ENCODE measurements at places on chromosomes 2 and 18.
A peak's percentile ranks its signal among the peaks of the same experiment; 100 is the strongest.

DNA sequence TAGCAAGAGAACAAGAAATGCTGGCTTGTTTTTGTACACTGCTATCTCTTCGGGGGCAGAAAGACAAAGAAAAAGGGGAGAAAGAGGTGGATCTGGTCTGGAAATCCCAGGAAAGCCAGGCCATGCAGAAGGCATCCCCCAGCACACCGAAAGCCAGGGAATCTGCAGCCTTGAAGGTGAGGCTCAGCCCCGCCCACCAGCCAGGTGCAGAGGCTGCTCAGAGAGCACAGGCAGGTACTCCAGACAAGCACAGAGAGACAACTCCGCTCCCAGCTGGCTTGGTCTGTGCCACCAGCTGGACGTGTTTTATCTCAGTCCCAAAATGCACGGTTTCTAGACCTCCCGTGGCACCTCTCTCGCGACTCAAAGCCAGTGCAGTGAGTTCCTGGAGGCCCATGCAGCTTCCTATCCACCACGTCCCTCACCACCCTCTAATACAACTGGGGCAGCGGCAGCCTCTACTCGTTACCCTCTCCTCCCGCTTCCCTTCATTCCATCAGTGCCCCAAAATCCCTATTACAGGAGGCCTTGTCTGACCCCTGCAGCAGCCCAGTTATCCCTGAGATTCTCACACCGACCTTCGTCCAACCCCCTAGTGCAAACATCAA lies 62.8 kb downstream of the HDAC4 start:
- no peak for DNase-seq

DNA sequence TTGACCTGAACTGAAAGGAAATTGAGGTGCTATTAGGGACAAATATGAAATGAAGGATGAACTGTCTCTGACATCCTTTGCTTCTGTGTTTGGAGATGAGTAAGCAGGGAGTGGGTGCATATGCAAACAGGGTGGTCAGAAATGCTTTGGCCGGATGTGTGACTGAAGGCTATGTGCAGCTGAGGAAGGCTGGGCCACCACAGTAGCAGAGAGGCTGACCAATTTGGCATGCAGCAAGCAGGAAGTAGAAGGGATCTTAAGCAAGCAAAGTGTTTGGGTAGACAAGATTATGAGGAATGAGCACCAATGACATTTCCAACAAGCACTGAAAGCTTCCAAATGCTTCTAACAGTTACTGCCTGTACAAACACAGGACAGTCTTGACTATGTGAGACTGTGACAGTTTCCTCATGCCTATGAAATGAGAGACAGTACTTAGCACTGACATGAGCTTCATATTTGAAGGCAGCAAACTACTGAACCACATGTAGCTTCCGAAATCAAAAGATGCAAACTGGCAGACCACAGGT lies 3.3 kb upstream of the ACTR3 start:
- DNase-seq = no peak

DNA sequence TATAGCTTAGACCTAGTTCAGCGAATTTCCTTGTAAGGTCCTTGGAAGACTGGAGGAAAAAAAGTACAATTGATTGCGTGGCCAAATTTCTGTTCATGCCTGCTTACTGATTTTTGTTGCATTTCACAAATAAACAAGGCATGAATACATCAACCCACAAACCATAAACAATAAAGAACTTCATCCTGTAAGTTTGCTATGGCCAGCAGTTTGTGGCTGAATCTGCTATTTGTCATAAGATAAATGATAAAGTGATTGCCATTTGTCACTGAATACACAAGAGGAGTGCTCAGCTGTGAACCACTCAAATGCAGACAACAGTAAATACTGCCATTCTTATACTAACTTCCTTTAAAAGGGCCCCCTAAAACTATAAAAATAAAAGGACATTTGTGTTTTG lies 259.5 kb downstream of the CCDC178 start:
- DNase-seq = no peak

DNA sequence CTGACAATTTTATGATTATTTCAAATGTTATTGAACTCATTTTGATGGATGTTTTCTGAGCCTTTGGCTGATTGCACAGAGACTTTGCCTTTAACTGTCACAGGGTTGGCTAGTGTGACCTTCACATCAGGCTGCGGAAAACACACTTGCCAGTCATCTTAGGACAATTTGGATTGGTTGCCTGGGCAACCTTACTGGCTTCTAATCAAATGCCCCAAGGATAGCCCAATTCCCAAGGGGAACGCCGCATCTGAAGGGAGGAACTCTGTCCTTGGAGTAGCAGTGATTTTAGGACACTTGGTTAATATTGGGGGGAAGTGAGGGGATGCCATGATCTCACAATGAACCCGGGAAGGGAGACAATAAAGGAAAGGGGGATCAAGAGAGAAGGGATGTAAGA lies 29.5 kb downstream of the OSBPL6 start:
- no peak for DNase-seq

DNA sequence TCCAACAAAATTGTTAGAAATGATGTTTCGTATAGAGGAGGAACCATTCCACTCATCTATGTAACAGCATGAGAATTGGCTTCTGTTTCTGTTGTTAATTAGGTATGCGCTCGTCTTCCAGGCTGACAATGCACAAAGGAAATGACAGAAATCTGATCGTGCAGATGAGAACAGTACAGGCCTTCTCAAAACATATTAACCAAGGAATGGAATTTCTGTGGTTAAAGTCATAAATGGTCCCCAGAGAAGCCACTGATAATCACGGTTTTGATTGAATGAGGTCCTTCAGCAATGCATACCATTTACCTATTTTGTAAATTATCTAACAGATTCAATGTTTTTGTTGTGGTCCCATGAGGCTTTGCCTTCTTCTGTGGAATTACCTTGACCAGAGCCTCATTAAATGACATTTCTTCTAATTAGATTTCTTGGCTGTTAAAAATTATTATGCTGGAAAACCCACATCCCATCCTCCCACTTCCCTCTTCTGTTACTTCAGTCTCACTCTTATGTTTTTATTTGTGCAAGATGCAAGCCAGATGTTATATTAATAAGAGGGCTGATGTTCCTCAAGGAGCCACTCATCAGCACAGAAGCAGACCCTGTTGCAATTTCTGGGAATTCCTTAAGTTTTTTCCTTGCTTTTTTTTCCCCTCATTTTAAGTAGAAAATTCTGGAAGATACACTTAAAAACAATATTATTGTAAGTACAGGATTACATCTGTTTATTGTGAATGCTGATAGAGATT lies 395.8 kb downstream of the PID1 start:
- DNase-seq = no peak

- DNase-seq = no peak
Observed at GRCh38 chr2:112867701-112868631, 31.4 kb upstream of the IL1B start.

GRCh38 chr2:34664266-34664665 lies 1065.2 kb upstream of the FAM98A start:
- DNase-seq = no peak

GRCh38 chr2:168245074-168245825 lies 2.1 kb downstream of the STK39 start:
- no peak for DNase-seq

DNA sequence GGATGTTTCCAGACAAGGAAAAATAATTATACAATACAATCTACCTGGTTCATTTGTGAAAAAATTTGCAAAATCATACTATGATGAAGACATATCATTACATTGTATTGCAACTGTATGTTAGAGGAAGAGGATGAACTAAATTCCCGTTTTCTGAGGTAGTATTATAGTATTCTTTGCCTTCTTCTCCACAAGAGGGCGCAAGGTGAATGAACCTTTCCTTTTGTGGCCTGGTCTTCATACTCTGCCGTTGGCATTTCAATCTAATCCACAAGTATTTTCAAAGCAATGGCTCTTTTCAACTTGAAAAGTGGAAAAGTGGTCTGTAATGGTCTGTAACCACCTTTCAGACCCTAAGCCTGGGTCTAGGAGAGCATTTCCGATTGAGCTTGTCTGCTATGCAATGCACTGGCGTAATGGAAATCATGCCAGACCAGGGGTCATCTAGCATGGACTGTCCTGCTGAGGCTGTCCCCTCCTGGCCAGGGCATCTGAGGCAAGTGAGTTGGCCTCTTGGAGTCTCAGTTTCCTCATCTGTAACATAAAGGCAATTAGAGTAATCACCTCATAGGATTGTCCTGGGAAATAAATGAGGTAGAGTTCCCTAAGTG lies 30.8 kb upstream of the ZNF396 start:
- peak; percentile 45 for DNase-seq

GRCh38 chr2:68994864-68995263 lies 18.1 kb upstream of the ANTXR1 start:
- no peak for DNase-seq

DNA sequence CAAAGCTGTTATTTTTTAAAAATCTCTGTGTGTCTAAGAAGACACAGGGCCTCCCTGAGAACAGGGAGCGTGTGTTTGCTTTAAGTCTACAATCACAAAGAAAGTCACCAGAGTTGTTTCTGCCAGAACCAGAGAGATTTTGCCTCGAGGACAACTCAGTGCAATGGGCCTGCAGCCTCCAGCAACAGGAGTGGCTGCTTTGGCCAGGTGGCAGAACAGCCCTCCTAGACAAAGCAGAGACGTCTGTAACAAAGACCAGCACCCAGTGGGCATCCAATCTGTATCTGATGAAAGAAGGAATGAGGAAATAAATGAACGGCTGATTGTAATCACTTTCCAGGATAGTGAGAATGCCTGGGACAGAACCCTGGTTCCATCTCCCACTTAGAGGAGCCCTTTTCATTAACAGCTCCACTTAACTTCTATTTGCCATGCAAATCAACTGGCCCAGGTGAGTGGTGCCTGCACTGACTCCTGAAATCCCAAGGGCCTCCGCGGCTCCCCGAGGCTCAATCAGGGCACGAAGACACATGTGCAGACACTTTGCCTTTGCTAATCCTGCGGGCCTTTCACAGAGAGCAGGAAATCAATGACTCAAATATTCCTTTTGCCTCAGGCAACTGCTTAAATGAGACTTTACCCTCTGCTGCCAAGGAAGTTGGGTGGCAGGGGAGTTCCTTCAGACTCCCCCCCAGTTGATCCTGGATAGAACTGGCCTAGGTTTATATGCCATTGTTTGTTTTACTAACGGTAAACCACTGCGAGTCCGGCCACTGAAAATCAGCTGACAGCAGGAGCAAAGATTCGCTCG lies 146.5 kb downstream of the CABLES1 start:
- no peak for DNase-seq

DNA sequence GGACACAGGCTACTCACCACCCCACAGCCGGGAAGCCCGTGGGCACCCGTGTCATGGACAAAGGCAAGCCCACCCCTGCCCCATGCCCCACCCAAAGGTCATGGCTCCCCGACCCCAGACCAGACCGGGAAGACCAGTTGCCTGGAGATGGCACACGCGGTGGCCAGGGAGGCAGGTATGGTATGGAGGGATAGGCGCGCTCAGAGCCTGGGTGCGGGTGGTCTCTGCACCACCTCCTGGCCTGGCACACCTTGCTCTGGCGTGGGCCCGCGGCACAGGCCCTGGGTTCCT lies 51.2 kb downstream of the BIN1 start:
- no peak for DNase-seq

GRCh38 chr2:75018162-75018561 lies 59.7 kb downstream of the POLE4 start:
- no peak for DNase-seq

DNA sequence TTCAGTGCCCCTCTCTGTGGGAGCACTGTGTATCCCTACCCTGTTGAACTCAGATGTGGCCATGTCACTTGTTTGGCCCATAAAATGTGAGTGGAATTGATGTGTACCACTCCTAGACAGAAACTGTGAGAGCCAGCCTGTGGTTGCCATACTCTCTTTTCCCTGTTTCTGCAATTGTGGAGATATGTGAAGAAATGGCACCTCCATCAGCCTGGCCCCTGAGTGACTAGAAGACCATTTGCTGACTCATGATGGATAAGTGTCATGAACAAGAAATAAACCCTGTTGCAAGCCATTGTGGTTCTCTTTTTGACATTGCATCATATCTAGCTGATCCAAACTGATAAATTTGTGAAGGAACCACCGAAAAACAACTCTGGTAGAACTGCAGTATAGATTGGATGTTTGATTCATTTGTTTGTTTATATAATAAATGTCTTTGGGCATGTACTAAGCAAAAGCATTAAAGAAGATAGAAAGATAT lies 214.5 kb upstream of the FBXO11 start:
- no peak for DNase-seq

DNA sequence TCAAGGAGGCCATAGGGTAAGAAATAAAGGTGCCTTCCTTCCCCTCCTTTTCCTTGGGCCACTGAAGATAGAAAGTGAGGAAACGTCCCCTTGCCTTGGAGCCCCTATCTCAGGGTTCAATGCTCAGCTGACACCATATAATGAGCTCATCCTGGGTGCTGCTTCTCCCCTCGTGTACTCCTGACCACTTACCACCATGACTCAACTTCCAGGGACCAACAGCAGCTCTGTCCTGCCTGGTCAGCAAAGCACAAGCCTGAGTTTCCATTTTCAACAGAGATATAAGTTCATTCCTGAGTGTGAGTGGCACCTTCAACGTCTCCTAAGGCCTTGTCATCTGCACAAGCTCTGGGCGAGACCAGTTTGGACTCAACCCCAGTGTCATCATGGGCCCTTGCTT lies 151.2 kb downstream of the CAPN13 start:
- DNase-seq = no peak

DNA sequence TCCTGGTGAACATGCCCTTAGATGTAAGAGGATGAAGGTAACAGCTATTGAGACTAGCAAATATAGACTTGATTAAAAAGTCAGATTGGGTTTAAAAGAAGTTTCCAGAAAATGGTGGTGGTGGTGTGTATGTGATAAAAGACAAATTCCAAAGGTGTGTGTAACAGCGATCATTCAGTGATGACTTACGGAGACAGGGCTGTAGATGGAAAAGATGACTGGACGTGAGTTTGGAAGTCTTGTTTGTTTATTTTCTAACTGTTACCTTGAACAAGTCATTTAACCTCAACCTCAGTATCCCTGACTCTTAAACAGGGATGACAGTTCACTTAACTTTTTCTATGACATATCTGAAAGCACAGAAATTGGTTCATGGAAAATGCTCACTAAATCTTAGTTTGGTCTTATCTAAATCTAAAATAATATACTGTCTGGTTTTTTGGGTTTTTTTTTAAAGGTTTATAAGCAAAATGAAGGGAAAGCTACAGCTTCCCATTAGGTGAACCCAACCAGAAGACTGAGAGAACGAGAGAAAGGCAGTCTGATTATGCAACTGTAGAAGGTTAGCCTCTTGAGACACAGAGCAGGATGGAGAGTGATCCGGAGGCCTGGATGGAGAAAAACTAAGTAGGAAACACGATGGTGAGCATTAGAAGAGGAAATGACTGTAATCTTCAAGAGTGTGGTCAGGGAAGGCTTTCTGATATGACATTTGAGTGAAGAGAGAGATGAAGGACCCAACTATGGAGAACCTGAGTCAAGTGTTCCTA lies 71.9 kb downstream of the TCF4 start:
- no peak for DNase-seq
